ENCODE measurements at places on chromosomes 3 and 15.

GRCh38 chr3:56693750-56694149 lies 10.7 kb upstream of the TASOR start:
- no peak for DNase-seq

- DNase-seq = no peak
Measured at GRCh38 chr3:129121016-129121791, 400 bp downstream of the RAB43 start.

GRCh38 chr3:119731560-119732343 lies 28.9 kb downstream of the CFAP91 start:
- DNase-seq = no peak

DNA sequence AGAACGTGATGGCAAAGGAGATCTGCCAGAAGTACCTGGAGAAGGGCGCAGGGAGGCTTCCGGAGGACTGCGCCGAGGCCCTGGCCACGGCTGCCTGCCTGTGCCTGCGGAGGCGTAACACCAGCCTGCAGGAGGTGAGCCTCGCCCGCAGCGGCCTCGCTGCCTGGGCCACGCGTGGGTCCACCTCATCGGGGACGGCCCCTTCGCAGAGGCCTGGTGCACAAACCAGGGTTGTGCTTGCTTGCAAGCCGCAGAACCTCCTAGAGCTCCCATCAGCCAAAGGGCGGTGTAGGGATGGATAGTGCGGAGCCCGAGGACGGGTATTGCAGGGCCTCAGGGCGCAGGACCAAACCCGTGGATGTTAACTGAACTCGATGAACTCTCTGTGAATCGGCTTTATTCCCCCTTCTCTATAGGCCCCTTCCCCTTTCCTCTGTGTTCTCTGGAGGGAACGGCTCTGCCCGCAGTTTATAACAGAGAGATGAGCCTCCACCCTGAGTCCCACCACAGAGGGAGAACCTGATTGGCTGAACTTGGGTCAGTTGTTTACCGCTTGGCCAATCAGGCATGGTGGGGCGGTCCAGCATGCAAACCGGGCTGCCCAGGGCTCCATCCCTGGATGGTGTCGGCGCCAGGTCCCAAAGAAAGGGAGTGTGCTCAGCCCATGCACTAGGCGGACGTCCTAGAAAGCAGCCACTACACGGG lies 13.6 kb upstream of the TATDN2 start:
- DNase-seq = no peak

DNA sequence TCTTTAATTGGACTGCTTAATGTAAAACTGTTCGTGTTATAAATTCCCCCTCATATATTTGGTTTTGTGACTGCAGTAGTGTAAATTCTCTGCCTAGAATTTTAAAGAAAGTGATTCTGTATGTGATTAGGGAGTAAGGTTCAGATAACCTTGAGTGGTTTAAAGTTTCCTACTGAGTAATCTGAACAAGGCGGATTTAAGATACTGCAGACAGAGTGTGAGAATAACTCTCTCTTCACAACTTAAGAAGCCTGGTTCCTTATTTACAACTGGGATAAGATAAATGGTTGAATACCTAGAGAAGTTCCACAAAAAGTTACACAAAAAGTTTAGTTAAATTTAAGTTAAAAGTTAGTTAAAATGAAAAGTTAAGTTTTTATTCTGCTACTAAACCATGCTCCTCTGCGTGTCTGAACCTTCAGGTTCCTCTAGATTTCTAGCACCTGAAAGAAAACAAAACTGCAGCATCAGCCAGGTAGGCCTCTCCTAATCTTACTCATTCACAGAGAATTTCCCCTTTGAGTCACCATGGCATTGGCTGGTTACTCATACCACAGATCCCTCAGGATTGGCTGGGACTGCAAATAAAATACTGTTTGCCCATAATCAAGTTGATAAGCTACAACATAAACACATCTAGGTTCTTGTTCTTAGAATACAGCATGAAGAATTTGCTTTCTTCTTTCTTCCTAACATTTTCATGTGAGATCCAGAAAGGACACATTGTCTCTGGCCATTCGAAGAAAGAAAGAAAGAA lies at the start of gene ARL14:
Gene ARL14, plus strand, starts transcription at position 614 of the 757 bp plus-strand sequence. CDS start 187 bp downstream, outside the sequence.
- no peak for DNase-seq

DNA sequence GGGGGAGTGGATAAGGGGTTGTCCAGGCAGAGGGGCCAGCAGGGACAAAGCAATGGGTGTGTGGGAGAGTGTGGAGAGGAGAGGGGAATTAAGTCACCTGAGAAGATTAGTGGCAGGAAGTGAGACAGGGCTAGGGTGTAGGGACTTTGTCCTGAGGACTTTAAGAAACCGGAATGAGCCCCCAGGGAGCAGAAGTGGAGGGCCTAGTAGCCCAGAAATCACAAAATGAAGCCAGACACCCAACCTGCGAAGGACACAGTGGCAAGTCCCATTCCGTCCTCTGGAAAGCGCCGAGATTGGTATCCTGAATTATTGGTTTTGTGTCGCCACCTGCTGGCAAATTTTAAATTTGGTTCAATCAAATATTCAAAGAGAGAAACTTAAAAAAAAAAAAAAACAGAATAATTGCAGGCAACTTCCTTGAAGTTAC lies 78.0 kb upstream of the SLC25A36 start:
- peak; percentile 37 for DNase-seq
